Left ventricle myocardium inferior (tissue), 1 donor: ENCODE measurements at places on chromosomes 2 and 18.

- no peak for DNase-seq
These were observed 9.4 kb upstream of the SOCS6 start for GRCh38 chr18:70279470-70279869.

DNA sequence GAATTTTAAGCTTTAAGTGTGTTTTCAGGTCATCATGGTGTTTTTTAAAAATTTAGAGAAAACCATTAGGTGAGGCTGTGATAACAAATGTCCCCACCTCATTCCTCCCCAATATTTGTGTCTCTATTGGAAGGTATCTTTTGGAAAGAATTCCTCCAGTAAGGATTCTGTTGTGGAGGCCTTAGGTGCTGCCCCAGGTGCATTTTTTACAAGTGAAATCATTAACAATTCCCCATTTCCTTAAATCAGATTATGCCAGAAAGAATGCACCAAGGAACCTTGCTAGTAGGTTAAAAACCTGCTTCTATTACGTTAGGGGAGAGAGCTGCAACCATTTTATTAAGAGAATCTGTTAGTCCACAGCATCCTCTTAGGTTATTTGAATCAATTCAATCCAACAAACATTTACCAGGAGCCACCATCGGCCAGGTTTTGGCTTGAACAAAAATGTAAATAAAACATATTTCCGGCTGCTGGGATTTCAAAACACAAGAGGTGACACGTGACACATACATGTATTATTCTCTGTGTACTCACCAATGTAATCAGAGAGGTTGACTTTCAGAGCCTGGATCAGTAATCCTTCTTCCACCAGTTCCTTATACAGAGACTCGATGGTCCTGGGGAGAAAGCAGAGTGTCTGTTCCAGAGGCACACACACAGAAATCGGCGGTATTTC, 112.5 kb upstream of the ASB18 start:
- no peak for DNase-seq

DNA sequence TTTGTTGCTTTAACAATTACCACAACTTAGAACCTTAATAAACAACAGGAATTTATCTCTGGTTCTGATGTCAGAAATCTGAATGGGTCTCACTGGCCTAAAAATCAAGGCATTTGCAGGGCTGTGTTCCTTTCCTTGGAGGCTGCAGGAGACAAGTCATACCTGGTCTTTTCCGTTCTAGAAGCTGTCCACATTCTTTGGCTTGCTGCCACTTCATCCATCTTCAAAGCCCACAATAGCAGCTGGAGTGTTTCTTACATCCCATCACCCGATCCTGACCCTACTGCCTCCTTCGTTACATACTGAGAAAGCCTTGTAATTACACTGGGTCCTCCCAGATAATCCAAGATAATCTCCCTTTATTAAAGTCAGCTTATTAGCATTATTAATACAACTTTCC, 18.1 kb downstream of the NETO1 start:
- no peak for DNase-seq

DNA sequence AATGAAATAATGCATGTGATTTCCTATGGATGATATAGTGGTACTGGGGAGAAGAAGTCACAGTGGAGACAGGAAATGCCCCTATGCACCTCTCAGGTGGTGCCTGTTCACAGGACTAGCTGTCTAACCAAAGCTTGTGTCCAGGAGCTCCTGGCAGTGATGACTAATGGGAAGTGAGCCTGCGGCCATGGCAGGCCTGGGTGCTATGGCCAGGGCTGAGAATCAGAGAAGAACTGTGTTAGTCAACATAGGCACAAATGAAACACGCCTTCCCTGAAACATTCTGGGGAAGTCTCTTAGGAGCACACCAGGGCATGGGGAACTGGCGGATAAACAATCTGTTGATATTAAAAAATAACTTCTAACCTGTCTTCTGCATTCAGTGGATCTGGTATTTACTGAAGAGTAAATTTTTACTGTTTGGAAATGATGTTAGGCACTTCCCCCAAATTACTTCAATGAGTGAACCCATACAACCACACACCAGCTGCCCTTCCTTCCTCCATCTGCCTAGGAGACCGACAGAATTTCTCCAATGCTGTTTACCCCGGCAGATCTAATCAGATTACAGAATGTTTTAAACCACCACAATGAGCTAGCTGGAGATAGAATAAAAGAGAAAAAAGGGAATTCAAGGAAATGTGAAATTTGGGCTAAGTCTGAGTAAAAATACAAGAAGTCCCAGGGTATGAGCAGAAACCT, 67.4 kb downstream of the MEP1B start:
- DNase-seq: no peak

DNA sequence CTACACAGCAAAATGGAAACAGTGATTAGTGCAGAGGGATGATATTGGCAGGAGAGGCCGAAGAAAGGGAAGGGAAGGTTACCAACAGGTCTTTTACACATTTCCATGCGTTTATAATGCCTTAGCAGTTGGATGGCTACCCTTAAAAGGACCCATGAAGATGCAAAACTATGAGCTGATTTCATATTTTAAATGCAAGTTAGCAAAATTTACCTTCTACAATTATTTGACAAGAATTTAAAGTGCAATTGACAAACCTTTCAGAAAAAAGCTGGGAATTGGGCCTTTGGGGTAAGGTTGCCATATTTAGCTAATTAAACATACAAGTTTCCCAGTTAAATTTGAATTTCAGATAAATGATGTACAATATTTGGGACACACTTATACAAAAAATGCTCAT, 13.3 kb downstream of the DNER start:
- no peak for DNase-seq

- no peak for DNase-seq
These were observed 84.0 kb downstream of the DYNAP start for GRCh38 chr18:54675076-54675475.

GRCh38 chr2:161136696-161137324, 23.4 kb upstream of the TANK start:
- no peak for DNase-seq

DNA sequence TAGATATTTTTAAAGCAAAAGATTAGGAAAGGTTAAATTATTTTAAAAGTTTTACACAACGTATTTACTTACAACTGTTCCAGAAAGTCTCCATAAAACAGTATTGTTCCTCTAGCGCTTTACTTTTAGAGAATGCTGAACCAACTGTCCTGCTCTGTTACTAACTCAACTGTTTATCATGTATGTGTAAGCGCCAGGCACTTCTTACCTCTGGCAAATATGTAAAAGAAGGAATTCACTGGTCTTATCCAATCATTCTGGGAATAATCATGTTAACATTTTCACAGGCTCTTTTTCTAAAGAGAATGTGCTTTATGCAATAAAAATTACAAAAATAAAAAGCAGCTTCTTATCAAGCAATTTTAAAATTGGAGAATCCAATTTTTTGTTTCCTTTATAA, 68.0 kb downstream of the COBLL1 start:
- no peak for DNase-seq

- no peak for DNase-seq
These were observed 123.3 kb downstream of the CLIP4 start for GRCh38 chr2:29238497-29238896.

DNA sequence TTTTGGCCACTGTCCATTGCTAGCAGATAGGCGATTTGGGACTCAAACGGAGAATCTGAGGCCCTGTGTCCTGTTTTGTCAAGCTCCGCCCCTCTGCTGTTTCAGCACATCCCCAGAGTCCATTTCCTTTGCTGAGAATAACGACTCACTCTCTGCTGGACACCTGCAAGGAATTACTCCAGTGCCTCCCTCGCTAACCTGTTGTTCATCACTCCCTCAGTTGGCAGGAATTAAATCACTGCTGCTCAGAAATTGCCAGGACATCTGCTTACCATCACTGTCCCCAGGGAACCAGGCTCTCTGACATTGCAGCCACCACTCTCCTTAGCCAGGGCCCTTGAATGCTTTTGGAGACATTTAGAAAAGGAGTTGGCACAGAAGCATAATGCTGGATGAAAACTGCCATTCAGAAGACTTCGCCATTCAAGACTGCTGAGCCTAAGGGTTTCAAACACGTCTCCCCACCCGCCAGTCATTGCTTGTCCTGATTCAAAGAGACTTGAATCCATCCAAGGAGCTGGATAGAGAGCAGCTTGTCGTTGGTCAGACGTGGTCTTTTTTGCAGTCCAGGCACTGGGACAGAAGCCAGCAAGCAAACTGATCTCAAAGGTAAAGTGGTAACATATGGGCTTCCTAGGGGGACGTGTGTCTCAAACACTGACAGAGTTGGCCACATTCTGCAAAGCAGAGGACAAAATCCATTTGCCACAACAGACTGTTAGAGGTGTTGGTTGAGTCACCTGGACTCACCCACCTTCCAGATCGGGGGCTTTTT, 155.3 kb downstream of the UXS1 start:
- DNase-seq: no peak

GRCh38 chr2:229438430-229439159, 167.5 kb upstream of the PID1 start:
- no peak for DNase-seq

DNA sequence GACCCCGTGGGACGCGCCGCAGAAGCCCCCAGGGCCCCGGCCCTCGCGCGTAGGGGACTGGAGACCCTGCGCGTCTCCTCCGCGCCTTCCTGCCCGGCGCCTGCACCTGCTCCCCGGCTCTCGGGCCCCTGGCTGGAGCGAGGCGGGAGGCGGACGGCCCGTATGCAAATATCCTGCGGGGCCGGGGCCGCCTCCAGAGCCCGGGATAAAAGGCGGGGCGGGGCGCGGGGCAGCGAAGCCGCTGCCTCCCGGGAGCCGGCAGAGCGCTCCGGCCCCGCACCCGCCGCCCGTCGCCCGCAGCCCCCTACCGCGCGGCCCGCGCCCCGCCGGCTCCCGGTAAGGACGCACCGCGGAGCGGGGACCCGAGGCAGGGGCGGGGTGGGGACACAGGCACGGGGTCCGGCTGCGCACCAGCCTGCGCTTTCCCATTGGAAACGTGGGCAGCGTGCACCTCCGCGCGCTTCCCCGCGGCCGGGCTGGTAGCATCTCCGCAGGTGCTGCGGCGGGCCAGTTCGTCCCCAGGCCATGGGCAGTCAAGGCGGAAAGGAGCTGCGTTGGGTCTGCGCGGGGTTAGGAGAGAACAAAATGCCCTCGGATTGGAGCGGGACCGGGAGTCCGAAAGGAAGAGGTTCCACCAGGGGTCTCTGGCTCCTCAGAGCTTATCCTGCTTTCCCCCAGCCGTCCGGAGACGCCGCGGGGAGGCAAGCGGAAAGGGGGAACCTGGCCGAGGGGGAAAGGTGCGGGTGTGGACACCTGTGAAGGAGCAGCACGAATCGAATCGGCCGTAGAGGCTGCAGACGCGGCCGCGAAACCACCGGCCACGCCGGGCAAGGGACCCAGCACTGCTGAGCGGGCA, at the start of gene ATP6V1C2:
TSS of gene ATP6V1C2 (plus strand) at position 235 of the 856 bp plus-strand sequence. CDS start 1,220 bp downstream, outside the sequence.
- DNase-seq: no peak

GRCh38 chr2:187505065-187505672, 49.1 kb downstream of the TFPI start:
- DNase-seq: no peak

GRCh38 chr2:41907771-41908207, 140.0 kb upstream of the PKDCC start:
- no peak for DNase-seq

- DNase-seq: no peak
These were observed 808.3 kb downstream of the TSN start for GRCh38 chr2:122563781-122564180.

GRCh38 chr2:142974288-142975024, 97.0 kb downstream of the KYNU start:
- no peak for DNase-seq
